Tibial nerve (tissue), 4 donors: ENCODE measurements at places on chromosomes 1 and 21. TPM values are rescaled to one million over a fixed set of nuclear protein-coding genes. Genes with fewer than 3 reads are reported as not detected.

- DNase-seq: no peak
Measured at GRCh38 chr21:16473988-16474387, 744.2 kb downstream of the USP25 start.

KRTAP19-3 gene
- not detected for total RNA-seq

GRCh38 chr1:5856246-5856815, 135.9 kb downstream of the NPHP4 start:
- DNase-seq: no peak

DNA sequence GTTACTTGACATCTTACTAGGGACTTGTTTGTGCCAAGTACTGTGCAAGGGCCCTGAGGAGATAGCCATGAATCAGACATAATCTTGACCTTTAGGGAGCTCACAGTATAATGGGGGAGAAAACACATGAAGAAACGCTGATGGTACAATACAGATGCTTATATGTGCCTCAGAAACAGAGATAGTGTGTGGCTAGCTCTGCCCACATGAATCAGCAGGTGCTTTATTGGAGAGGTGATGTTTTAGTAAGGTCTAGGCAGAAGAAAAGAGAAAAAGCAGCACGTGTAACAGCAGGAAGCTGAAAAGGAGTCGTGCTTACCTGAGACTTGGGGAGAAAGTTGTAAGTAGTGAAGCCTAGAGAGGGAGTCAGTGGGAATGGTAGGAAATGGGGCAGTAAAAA, 60.6 kb upstream of the LMO4 start:
- DNase-seq: no peak

LMX1A gene
- not detected for total RNA-seq

DNA sequence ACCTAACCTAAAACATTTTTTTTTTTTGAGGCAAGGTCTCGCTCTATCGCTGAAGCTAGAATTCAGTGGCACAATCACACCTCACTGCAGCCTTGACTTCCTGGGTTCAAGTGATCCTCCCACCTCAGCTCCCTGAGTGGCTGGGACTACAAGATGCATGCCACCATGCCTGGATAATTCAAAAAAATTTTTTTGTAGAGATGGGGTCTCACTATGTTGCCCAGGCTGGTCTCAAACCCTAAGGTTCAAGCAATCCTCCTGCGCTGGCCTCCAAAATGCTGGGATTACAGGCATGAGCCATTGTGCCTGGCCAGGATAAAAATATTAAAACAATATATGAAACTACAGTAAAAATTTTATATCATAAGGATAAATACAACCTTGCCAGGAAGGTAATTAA, 4.9 kb downstream of the LIX1L start:
- no peak for DNase-seq

LMOD1 gene
- total RNA-seq: 86.9 TPM

MROH9 gene
- not detected for total RNA-seq

DNA sequence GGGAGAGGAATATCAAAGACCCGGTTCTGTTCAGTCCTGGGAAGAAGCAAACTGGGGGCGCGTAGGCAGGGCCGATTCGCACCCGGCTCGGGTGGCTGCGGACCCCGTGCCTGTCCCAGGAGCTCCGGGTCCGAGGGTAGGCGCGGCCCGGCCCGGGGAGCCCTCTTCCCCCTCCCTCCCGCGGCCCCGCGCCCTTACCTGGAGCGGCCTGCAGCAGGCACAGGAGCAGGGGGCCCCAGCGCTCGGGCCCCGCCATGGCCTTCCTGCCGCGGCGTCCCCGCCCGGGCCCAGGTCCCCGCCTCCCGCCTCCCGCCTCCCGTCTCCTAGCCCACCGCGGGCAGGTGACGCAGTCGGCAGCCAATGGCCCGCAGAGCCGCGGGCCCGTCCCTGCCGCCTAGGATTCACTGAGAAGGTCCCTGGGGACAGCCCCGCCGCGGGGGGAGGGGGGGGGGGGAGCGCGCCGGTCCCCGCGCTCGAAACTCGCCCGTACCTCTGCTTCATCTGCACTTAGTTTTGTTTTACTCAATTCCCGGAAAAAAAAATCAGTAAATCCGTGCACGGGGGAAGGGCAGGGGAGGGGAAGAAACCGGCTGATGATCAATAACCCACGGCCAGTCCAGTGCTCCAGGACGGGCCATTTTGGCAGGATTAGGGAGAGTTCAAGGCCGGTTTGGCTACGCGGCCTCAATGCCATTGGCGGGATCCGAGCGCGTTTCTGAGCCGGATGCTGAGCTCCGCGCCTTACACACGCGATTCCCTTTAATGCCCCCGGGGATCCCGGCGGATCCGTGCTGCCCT, at the start of gene IFNLR1:
Gene IFNLR1 (minus strand): TSS at position 297 of the 798 bp plus-strand sequence. CDS start 41 bp downstream, at position 256.
- no peak for DNase-seq

- no peak for DNase-seq
Measured at GRCh38 chr1:113194846-113195830, 122.1 kb downstream of the LRIG2 start.

TDRD10 gene
- 7.1 TPM for total RNA-seq

HRNR gene
- total RNA-seq: not detected

GRCh38 chr1:170461291-170461747, 70.6 kb upstream of the GORAB start:
- DNase-seq: no peak
